ENCODE measurements at places on chromosomes 3 and 15. TPM values are rescaled to one million over a fixed set of nuclear protein-coding genes. Genes with fewer than 3 reads are reported as not detected.
A peak's percentile ranks its signal among the peaks of the same experiment; 100 is the strongest.

DNA sequence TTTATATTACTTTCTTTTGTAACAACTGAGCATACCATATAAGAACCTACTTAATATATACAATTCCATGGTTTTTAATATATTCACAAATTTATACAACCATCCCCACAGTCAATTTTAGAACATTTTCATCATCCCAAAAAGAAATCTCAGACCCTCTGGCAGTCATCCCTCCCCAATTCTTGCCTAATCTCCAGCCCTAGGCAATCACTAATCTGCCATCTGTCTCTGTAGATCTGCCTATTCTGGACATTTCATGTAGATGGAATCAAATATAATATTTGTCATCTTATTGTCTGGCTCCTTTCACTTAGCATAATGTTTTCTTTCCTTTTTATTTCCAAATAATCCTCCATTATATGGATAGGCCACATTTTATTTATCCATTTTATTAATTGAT is 92.5 kb downstream of the LARS2 start:
- DNase-seq = no peak

GRCh38 chr15:51266656-51267050 is 71.7 kb downstream of the CYP19A1 start:
- no peak for DNase-seq

- no peak for DNase-seq
Observed at GRCh38 chr3:89414270-89414669, 306.8 kb downstream of the EPHA3 start.

KCNAB1 gene
- total RNA-seq = not detected

- DNase-seq = no peak
Observed at GRCh38 chr3:46878781-46879436, 1.4 kb downstream of the PTH1R start.

- no peak for DNase-seq
Observed at GRCh38 chr15:65949011-65949410, 79.7 kb downstream of the RAB11A start.

DNA sequence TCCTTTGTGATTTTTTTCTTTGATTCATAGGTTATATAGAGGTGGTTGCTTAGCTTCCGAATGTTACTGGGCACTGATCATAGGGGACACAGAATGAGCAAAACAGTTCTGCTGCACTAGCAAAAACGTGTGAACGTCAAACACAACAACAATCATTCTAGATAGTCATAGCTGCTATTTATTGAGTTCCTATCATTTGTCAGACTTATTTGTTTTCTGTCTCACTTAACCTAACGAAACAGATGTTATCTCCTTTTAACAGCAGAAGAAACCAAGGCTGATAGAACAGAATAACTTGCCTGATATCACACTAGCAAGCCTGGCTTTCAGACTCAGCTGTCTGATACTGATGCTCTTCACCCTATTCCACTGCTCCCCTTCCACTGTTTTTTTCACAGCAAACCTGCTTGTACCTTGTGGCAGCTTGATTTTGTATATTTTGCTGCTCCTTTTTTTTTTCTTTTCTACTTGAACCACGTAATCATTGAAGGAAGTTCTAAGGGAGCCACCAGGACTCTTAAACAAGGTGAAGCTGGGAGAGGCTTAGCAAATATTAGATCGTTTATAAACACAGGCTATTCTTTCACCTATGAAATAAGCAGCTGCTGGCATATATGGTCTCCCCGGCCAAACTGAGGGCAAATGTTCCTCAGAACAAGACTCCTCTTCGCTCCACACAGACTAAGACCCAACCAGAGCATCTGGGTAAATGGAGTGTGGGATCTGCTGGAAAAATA is 78.8 kb downstream of the MCF2L2 start:
- peak; percentile 18 for DNase-seq

RASGRF1 gene
- total RNA-seq = not detected

GRCh38 chr15:70088455-70088854 is 9.3 kb downstream of the TLE3 start:
- no peak for DNase-seq

DNA sequence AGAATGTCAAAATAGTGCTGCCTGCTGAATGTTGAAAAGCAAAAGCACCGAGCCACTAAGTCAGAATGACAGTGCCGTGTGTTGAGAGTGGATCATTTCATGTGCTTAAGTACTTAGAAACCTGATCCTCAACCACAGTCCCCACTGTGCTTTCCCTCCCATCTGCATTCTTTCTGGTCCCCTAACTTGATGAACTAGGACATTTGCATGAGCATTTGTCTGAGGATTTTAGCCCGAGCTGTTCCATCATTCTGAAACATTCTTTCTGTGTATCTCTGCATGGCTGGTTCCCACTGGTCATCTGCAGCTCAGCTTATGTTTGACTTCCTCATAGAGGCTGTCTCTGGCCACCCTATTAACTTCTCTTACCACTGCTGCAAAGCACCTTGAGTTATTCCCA is 42.0 kb downstream of the SST start:
- DNase-seq = no peak

All from CD4-positive, alpha-beta memory T cell (primary cell).